ENCODE measurements at places on chromosomes 7 and 10.

DNA sequence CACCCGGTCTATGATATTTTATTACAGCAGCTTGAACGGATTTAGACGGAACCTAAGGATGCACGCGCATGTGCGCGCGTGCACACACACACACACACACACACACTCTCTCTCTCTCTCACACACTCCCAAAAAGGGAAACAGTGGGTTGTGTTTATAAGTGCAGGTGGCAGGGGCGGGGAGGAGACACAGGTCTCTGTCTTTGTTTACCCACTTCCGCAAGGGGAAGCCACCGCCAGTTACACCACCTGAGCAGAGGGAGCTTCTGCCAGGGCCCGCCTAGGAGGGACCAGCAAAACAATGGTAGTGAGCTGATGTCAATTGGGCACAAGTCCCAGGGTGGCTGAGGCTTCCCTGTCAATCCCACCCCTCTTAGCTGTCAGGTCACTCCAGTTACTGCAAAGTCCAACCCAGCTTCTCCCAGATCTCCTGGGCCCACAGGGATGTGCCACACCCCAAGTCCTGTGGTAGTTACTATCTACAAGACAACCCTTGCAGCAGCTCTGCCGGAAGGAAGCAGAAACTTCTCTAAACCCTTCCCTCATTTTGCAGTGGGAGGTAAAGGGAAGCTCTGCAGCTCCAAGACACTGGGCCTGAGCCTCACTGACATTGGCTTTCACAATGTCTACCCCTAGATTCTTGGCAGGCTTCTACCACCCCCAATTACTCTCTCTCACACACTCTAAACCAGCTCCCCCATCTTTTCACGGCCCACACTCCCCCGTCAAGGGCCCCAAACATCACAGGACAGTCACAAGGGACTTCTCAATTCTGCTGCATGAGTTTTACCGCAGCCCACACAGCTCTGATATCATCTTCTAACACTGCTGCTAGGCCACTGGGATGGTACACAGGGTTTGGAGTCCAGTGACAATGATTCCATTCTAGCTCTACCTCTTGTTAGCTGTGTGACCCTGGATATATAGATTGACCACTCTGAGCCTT, 17.6 kb downstream of the ANXA11 start:
- no peak for DNase-seq

- no peak for DNase-seq
Observed at GRCh38 chr7:138004936-138005335, 3.0 kb upstream of the CREB3L2 start.

- no peak for DNase-seq
Observed at GRCh38 chr7:53541475-53541874, 506.0 kb downstream of the POM121L12 start.

- no peak for DNase-seq
Observed at GRCh38 chr10:71271662-71272055, 47.4 kb upstream of the SLC29A3 start.

- DNase-seq: no peak
Observed at GRCh38 chr7:36037121-36037662, 115.9 kb upstream of the EEPD1 start.

DNA sequence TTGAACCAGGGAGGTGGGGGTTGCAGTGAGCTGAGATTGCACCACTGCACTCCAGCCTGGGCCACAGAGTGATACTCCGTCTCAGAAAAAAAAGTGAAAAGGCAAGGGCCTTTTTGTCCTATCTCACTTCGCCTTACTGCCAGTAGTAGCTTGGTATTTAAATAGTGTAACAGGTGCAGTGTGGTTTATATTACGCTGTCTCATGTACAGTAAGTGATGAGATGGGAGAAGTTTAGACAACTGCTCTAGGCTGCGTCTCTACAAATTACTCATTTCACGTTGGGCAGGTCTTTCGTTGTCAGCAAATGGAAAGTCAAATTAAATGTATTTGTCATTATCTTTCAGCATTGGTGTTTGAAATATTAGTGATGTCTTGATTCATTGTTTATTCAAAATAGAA, 15.5 kb upstream of the PFKFB3 start:
- DNase-seq: no peak

- DNase-seq: no peak
Observed at GRCh38 chr10:129960481-129961156, 3.5 kb downstream of the EBF3 start.

DNA sequence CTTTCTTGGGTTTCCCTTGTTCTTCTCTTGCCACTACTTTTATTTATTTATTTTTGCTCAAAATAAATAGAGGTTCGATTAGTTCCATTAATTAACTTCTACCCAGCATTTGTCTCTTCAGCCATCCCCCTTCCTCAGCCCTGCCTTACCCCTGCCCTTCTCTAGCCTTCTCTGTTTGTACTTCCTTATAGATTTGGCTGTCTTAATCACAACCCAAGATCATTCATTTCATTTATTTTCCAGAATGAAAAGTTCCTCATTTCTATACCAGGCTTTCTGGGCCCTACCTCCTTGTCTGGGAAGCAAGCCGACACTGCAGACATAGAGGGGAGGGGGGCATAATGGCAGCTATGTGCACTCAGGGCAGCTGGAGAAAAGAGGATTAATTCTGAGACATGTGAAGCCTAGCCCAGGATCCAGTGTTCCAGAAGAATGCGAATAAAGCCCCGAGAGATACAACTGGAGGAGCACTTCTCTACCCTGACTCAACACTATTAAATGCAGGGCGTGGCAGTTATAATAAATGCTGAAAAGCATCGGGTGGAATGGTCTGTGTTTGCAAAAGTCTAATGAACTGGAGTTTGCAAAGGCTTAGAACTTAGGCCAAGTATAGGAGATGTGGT, 6.4 kb upstream of the PDCD4 start:
- DNase-seq: no peak

DNA sequence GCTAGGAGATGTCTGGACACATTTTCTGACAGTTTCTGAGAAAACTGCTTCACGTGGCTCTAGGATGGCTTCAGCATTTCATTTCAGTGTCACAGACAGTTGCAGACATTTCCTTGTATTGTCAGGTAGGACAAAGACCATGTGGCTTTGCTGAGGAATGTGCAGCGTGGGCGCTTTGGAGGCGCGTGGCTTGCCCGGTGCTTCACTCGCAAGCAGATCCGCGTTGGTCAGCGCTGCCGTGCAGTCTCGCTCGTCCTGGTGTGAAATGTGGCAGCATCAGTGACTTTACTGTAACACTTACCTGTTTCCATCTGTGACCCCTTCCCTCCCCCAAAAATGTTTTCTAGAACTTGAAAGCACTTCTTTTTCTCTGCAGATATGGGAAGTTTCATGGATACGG, 340.5 kb downstream of the SDK1 start:
- DNase-seq: no peak

GRCh38 chr7:45651540-45651939, 77.4 kb downstream of the ADCY1 start:
- DNase-seq: no peak

GRCh38 chr10:133307776-133308420, 774 bp downstream of the TUBGCP2 start:
- DNase-seq: no peak

- DNase-seq: no peak
Observed at GRCh38 chr10:116195039-116195438, 78.0 kb downstream of the GFRA1 start.

DNA sequence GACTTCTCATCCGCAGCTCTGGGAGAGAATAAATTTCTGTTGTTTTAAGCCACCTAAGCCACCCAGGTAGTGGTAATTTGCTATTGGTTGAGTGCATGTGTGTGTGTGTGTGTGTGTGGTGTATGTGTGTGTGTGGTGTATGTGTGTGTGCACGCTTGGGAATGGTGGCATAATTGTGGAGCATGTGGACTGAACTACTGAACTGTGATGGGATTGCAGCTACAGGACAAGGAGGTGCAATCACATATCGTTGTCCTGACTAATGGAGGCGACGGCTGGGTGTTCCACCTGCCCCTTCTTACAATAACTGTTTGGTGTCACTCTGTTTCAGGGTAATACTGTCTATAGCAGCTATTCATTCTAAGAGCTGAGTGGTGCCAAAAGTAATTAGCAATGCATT, 448.7 kb upstream of the PFKP start:
- DNase-seq: no peak

GRCh38 chr7:95804052-95804451, 31.7 kb downstream of the DYNC1I1 start:
- no peak for DNase-seq

- DNase-seq: no peak
Observed at GRCh38 chr7:101733713-101734475, 83.5 kb upstream of the CUX1 start.

GRCh38 chr7:54955296-54955695, 63.5 kb upstream of the EGFR start:
- DNase-seq: no peak

- no peak for DNase-seq
Observed at GRCh38 chr7:112538726-112539255, 58.0 kb downstream of the LSMEM1 start.

- DNase-seq: no peak
Observed at GRCh38 chr10:114384181-114384580, 20.1 kb downstream of the AFAP1L2 start.

GRCh38 chr7:904847-905246, 28.5 kb downstream of the GET4 start:
- DNase-seq: no peak

DNA sequence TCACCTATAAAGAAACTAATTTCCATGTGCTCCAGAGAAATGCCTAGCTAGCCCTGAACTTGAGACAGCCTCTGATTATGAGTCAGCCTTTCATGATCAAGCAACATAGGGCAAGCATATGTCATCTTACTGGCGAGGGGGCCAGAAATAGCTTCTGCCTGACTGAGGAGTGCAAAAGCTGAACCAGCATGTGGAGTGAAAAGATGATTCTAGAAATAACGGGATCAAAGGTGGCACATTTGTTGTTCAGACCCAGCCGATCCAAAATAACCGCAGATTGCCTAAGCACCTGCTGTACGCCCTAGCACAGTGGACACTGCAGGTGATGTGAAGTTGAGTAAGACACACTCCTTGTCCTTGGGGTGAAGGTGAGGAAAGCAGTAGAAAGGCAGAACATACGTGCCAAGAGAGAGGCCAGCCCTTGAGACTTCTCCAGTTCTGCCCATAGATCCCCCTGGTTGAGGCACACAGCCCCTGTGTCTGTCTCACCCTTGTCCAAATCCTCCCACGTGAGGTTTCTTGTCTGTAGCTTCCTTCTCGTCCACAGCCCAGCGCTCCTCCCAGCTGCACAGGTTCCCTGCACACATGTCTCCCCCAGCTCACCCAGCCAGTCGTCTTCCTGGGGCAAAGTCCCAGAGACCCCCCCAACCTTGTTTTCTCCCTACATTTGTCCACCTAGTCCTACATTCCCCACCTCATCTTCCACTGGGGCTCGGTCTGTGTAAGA, 2.8 kb upstream of the BCL7B start:
- DNase-seq: no peak

GRCh38 chr7:151833691-151834090, 43.2 kb downstream of the PRKAG2 start:
- DNase-seq: no peak

GRCh38 chr7:136517971-136518370, 350.5 kb upstream of the CHRM2 start:
- DNase-seq: no peak

- no peak for DNase-seq
Observed at GRCh38 chr7:26329520-26330255, 38.0 kb downstream of the SNX10 start.

GRCh38 chr10:103706762-103707161, 148.6 kb downstream of the SH3PXD2A start:
- DNase-seq: no peak

DNA sequence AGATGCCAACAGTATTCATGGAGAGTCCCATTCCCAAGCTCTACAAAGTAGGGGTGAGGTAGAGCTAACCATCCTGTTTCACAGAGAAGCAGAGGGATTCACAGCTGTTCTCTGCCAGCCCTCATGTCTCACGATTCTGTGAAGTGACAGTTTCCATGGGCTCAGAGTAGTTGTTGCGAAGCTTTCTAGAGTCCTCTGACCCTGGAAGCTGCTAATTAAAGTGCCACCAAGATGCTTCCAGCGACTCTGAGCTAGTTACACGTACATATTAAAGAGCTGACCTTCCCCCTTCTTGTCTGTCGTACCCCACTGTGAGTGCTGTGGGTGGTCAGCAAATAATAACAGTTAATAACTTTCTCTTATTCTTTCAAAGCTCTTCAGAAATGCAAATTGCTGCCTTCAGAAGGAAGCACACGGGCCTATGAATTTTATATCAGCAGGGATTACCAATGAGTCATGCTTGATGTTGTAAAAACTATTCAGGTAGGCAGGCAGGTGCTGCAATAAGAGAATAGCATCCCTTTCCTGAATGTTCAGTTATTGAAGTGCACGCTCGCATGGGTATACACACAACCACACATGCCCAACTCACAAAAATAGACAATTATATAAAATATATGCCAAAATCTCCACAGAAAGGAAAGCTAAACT, 34.1 kb downstream of the DNAJB9 start:
- no peak for DNase-seq

DNA sequence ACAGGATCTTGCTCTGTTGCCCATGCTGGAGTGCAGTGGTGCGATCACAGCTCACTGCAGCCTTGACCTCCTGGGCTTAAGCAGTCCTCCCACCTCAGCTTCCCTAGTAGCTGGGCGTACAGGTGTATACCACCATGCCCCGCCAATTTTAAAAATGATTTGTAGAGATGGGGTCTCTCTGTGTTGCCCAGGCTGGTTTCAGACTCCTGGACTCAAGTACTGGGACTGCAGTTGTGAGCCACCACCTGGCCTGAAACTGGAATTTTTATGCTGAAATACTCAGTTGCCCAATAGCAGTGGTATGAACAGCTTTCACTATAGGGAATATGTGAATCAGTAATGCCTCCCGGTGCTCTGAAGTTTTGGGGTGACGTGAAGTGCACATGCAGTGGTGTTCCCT, 7.6 kb downstream of the ZRANB1 start:
- no peak for DNase-seq

- no peak for DNase-seq
Observed at GRCh38 chr7:26854876-26855855, 9.2 kb downstream of the SKAP2 start.

GRCh38 chr10:59269651-59270050, 92.7 kb downstream of the FAM13C start:
- DNase-seq: no peak

DNA sequence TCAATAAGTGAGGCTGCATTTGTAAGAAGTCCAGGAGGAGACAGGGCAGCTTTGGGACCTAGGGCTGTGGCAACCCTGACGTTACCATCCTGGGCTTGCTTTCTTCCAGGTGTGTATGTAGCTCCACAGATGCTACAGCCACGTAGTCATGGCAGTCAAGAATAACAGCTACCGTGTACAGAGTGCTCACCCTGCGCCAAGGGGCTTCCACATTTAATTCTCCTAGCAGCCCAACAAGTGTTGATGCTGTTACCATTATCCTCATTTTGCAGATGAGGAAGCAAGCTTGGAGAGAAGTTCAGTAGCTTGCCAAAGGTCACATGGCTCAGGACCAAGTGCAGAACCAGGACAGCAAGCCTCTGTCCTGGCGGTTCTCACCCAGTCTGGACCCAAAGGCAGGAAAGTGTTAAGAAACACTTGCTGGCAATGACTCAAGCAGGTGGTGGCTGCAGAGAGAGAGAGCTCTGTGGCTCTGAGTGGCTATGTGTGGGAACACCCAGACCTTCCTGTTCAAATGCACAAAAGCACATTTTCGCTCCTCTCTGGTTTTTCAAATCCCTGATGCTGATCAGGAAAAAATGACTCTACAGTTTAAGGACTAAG, 89.8 kb downstream of the CREM start:
- DNase-seq: no peak
